Effector memory CD4-positive, alpha-beta T cell (primary cell): ENCODE measurements at places on chromosomes 4 and X.

- no peak for DNase-seq
Measured at GRCh38 chr4:54017308-54017707, 47.1 kb downstream of the CHIC2 start.

- DNase-seq: no peak
Measured at GRCh38 chr4:90425893-90426292, 298.7 kb downstream of the CCSER1 start.

DNA sequence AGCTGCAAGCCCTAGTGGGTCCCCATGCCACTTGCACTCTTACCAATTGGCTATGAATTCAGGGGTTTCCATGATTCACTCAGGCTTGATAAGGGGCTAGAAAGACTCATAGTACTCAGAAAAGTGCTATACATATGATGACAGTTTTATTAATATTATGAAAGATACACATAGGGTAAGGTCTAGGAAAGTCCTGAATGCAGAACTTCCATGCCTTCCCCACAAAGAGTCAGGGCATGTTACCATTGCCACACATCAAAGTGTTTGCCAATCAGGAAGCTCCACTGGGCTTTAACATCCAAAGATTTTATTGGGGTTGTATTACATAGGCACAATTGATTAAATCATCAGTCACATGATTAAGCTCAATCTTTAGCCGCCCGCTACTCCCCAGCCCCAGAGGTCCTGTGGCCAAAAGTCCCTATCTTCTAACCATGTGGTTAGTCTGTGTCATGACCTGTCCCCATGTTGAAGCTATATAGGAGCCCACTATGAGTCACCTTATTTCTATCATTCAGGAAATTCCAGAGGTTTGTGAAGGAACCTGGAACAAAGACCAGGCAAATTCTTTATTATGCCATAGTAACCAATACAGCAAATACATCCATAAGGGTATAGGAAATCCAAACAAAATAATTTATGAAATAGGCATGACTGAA, 635.6 kb downstream of the STPG2 start:
- no peak for DNase-seq

DNA sequence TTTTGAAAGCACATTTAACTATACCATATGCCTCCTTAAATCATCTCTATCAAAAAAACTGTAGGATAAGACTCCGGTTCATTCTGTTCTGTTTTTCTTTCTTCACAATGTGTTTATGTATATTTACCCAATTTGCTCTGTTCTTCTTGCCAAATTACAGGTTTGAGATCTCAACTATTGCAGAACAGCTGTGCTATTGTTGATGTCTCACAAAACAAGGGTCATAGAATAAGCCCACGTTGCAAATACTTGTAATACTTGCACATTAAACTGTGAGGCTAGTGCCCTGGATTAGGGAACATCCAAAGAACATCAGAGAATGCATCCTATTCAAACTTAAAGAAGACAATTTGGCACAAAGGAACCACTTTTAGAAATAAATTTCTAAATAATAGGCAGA, 45.4 kb downstream of the ANTXR2 start:
- no peak for DNase-seq

DNA sequence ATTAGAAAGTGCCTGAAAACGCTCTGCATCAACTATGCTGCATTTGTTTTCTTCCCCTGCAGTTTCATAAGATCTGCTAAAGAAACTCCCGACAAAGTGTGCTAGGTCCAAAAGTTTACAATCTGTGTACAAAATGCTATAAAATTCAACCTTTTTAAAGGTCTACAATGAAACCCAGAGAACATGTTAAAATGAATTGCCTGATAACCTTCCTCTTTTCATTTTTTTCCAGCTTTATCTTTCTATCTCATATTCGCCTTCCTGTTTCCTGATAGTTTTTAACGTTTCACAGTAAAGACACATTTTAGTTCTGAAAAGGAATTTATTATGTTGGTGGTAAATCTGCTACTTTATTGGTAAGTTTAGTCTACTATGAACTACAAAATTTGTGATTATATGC, 9.5 kb upstream of the HPGDS start:
- no peak for DNase-seq

- no peak for DNase-seq
Measured at GRCh38 chrX:123172869-123173268, 11.2 kb upstream of the GRIA3 start.

DNA sequence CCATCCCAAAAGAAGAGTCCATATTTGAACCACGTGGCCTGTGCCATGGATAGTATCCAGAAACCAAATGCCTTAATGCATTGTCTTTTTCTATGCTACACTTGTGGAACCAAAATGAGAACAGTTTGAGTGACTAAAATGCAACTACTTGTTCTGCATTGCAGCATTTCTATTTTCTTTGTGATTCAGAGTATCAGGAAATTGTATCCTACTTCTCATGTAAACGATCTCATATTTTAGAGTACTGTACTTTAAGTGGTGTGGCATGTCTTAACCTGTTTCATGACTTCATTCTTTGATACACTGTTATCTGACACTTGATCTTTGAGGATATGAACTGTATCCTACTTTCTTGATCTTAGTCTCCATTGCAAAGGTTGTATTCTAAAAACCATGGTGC, 167.2 kb upstream of the WDR1 start:
- no peak for DNase-seq

- no peak for DNase-seq
Measured at GRCh38 chr4:41217374-41217773, 3.0 kb upstream of the APBB2 start.

GRCh38 chrX:21493226-21493830, 119.1 kb downstream of the CNKSR2 start:
- no peak for DNase-seq

DNA sequence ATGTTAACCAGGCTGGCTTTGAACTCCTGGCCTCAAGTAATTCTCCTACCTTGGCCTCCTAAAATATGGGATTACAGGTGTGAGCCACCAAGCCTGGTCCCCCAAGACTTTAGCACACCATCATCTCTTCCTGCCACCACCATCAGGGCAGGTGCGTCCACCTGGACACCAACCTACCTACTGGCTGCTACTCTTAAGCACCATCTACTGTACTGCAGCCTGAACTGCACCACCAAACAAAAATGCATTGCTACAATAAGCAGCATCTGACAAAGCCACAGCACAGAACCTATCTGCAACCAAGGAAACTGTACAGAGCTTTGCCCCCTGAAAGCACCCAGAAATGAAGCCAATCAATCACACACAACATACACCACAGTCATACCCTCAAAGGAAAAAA, 139.7 kb downstream of the EFHC2 start:
- DNase-seq: no peak

GRCh38 chrX:84729809-84730208, 227.6 kb upstream of the HDX start:
- no peak for DNase-seq

GRCh38 chr4:95155759-95156451, 392.9 kb downstream of the UNC5C start:
- no peak for DNase-seq

- DNase-seq: no peak
Measured at GRCh38 chr4:102647117-102647516, 113.7 kb downstream of the MANBA start.

DNA sequence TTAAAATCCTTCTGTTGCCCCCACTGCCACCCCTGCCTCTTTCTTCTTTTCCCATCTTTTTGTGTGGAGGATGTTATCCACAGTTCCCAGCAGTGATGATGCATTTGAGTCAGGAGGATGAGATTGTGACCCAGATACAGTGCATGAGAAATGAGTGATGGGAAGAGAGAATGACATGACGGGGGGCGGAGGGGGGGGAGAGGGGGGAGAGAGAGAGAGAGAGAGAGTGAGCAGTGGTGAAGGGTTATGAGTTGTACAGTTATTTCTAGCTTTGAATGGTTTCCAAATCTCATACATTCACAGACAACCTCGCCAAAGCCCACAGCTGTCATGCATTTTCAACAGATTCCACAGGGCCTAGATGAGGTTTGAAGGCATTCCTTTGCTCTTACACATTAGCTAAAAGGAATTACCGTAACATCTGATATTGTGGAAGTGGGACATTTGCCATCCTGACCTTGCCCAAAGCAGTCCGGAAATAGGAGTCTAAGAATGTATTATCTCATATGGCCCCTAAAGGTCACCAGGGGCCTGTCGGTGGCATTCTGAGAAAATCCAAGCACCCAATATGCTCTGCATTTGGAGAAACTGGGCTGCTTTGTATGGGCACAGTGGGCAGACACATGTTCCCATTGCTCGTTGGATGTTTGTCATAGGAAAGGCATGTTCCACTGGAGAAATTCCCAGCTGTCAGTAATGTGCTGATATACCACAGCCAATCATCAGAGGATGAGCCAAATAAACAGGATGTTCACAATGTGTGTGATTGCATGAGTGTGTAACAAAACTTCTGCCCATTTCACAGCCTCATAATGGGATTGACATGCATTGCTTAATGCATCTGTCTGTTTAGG, 435.8 kb downstream of the SPRY1 start:
- DNase-seq: no peak

- no peak for DNase-seq
Measured at GRCh38 chr4:142697320-142697719, 148.8 kb downstream of the INPP4B start.

GRCh38 chrX:47498411-47498810, 15.4 kb upstream of the ZNF41 start:
- DNase-seq: no peak

GRCh38 chrX:133640161-133641015, 225.1 kb upstream of the GPC4 start:
- no peak for DNase-seq
